NCI-H1417 (cell line): ENCODE measurements at places on chromosomes 1 and 21.

DNA sequence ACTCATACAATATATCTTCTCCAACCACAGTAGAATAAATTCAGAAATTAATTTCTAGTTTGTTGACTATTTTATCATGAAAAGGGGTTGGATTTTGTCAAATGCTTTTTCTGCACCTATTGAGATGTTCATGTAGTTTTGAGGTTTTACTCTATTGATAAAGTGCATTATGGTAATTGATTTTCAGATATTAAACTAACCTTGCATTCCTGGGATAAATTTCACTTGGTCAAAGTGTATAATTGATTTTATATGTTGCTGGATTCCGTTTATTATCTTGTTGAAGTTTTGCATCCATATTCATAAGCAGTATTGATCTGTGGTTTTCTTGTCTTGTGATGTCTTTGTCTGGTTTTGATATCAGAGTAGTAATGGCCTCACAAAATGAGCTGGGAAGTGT is 34.4 kb upstream of the HYI start:
- DNase-seq = no peak

- DNase-seq = peak; percentile 39
Measured at GRCh38 chr1:205226868-205227583, 720 bp upstream of the TMCC2 start.

- DNase-seq = no peak
Measured at GRCh38 chr1:57112148-57112547, 146.3 kb upstream of the C8B start.

DNA sequence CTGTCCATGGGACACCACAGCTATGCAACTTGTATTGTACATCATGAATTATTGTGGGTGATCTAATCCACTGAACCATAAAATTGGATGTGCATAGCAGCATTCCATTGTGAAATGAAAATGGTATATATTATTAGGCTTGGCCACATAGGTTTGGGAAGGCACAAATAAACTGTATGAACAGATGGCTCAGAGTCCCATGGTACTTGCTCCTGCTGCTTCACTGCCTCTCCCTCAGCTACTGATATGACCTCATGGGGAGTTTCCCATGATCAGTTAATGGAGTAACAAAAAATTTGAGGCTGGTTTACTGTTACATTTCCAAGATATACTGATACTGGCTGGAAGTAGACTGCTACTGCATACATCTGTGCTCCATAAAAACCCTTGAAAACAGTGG is 152.7 kb upstream of the NEGR1 start:
- no peak for DNase-seq

- no peak for DNase-seq
Measured at GRCh38 chr1:21680381-21680780, 11.2 kb upstream of the RAP1GAP start.

GRCh38 chr1:109668123-109668775 is 392 bp downstream of the GSTM2 start:
- DNase-seq = no peak

DNA sequence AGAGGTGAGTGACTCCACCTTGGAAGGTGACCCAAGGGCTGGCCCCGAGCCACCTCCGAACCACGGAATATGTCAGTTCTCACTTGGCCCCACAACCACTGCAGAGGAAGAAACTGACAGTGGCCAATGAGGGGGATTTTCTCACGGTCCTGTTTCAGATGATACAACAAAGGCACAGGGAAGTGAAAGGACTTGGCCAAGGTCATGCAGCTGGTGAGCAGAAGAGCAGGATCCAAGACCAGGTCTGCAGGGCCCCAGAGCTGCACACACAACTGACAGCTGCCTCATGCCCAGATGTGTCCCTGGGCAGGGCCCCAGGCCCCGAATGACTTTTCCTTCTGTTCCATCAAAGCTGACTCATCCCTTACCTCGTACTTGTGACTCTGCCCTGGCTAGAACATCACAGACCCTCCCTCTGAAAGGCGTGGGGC is 25.8 kb upstream of the EVA1B start:
- DNase-seq = no peak

- DNase-seq = no peak
Measured at GRCh38 chr1:4173731-4174130, 273.7 kb upstream of the C1orf174 start.

DNA sequence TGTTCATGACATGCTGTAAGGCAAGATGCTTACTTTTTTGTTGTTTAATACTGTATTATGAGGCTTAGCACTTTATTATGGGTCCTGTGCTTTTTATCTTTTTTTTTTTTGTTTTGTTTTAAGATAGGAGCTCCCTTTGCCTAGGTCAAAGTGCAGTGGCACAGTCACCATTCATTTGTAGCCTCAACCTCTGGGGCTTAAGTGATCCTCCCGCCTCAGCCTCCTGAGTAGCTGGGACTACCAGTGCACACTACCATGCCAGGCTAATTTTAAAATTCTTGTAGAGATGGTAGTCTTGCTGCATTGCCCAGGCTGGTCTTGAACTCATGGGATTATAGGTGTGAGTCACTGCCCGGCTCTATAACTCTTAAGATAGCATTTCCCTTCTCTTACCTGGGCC is 4.6 kb downstream of the UBAP2L start:
- DNase-seq = no peak

- DNase-seq = no peak
Measured at GRCh38 chr21:43834146-43834905, 30.7 kb upstream of the AGPAT3 start.

DNA sequence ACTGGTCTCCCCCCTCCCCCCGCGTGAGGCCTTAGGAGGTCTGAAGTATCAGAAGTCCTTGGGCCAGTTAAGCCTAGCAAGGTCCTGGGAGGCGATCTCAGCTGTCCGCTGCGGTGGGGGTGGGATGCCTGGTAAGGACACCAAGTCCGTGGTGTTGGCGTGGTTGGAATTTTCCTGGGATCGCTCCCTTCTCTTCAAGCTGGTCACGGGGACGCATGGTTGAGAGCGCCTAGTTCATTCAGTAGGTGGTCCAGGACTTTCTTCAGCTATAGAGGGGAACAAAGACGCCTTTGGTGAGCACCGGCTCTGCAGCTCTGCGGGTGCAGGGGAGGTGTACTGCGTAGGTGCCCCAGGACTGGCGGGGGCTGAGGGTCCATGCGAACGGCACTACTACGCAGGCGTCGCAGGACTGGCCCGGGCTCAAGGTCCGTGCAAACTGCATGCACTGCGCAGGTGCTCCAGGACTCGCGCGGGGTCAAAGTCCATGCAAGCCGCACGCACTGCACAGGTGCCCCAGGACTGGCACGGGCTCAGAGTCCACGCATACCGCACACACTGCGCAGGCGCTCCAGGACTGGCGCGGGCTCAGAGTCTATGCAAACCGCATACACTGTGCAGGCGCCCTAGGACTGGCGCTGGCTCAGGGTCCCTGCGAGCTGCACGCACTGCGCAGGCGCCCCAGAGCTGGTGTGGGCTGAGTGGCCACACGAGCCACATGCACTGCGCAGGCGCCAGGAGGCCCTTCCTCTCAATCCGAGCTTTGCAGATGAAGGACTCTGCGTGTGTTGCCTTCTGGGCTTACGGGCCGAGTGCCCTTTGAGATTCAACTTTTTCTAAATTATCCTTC is 36.6 kb upstream of the HMGN1 start:
- DNase-seq = no peak

- DNase-seq = no peak
Measured at GRCh38 chr1:16981269-16981849, 939 bp upstream of the MFAP2 start.

- DNase-seq = no peak
Measured at GRCh38 chr1:46412893-46413595, 18.9 kb downstream of the FAAH start.

DNA sequence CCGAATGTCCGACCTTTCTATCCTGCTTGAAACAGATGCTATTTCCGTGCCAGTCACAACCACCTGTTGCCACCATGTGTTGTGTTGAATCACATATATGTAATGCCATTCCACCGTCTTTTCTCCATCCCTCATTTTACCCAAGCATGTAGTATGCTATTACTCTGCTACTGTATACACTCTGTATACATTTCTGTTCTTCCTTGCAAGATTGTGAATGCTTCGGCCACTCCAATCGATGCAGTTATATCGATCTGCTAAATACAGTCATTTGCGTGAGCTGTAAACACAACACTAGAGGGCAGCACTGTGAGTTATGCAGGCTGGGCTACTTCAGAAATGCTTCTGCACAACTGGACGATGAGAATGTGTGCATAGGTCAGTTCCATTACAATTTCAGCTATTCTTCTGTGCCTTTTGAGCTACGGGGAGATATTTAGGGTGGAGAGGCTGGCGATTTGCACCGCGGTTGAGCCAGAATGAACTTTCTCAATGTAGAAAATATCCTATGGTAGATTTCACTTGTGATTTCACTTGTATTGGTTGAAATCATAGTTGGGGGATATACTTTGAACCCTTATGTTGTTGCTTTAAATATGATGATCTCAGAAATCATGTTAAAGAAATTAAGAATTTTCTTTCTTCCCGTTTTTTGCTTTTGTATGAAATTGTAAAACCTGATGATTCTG is 289.8 kb downstream of the NTNG1 start:
- DNase-seq = peak; percentile 39

- DNase-seq = no peak
Measured at GRCh38 chr1:168454211-168454815, 89.5 kb downstream of the XCL2 start.

- no peak for DNase-seq
Measured at GRCh38 chr1:39376656-39377055, 114.8 kb upstream of the BMP8A start.

DNA sequence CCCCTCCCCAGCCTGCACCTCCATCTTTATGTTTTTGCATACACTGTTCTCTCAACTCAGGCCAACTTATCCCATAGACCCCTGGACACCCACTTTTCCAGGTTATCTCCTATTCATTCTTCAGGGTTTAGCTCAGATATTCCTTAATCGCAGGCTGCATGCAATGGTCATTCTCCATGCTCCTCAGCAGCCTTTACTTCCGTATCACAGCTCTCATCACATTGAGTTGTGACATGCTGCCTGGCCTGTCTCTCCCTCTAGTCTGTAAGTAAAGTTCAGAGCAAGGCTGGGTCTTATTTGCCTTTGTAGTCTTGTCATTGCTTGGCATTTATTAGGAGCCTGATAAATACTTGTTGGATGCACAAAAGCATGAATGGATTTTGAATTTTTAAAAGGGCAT is 6.9 kb downstream of the DNAJC6 start:
- DNase-seq = no peak

- DNase-seq = no peak
Measured at GRCh38 chr1:172373864-172374263, 46.6 kb upstream of the C1orf105 start.

- DNase-seq = no peak
Measured at GRCh38 chr1:112247961-112248360, 148.1 kb upstream of the CTTNBP2NL start.

- DNase-seq = no peak
Measured at GRCh38 chr1:12618661-12618964, 603 bp upstream of the DHRS3 start.

DNA sequence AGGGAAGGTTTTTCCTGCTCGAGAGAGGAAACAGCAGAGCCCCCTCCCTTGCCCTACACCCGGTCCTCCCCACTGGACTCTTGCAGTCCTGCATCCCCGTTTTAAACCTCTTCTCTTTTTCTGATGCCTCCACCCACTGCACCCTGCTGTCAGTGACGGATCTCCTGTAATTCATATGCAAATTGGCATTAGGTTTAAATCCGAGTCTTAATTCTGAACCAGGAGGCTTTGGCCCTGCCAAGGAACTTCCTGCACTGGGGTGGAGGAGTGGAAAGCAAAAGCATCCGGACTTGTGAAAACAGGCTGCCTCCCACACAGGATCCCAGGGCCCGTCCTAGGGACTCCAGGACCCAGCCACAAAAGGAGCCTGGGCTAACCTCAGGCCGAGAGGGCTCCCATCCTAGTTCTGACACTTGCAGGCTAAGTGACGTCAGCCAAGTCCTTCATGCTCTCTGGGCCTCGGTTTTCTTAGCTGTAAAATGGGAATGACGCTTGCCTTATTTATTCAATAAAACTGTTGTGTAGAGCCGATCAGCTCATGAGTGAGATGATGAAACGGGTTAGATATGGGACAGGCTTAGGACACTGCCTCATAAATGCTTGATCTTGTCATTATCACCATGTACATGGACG is 613.3 kb downstream of the AJAP1 start:
- no peak for DNase-seq

DNA sequence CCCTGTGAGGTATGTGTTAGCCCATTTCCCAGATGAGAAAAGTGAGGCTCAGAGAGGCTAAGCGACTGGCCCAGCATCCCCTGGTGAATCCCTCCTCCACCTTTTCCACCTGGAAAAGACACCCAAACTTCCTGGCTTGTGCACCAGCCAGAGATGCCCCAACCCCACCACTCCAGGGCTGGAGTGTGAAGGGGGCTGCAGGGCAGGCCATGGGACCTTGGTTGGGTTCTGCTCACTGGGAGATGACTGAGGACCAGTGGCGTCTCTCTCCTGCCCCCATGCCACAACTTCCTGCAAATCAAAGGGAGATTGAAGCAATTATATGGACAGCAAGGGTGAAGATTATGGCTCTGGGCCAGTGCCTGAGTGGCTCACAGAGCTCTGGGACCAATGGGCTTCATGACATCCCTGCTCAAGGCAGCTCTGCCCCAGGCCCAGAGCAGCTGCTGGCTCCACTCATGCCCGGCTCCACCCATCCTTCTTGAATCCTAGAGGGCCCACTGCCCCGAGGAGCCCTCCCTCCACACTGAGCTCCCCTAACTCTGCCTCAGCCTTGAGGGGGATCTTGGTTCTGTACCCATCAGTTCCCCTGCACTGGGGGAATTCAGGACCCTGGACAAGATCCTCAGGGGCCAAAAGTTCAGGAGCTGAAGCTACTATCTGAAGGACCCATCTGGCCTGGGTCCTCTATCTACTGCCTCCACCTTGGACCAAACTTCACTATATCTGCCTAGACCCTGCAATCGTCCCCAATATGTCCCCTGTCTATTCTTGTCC is 416.9 kb downstream of the PTPRU start:
- DNase-seq = no peak

DNA sequence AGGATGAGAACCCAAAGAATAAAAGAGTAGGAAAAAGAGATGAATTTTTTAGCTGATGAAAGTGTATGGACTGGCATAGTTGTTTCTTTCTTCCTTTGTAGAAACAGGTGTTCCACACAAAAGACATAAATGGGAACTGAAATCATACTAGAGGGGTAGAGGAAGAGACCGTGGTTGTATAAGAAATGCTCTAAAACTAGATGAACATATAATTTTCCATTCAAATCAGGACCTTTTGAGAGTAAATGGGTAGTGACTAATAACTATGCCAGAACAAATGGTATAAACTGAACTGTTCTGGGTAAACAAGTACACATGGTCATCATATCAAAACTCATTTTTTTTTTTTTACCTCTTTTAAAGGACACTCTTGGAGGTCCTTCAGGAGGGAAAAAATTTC is 344.2 kb downstream of the VAV3 start:
- no peak for DNase-seq

GRCh38 chr1:29121516-29121935 is 2.2 kb downstream of the TMEM200B start:
- DNase-seq = no peak

- peak; percentile 92 for DNase-seq
Measured at GRCh38 chr1:20725189-20726117, 7.0 kb downstream of the SH2D5 start.

- peak; percentile 74 for DNase-seq
Measured at GRCh38 chr1:25619101-25619890, 2.7 kb downstream of the MAN1C1 start.
